ENCODE measurements at places on chromosomes 4 and X.

DNA sequence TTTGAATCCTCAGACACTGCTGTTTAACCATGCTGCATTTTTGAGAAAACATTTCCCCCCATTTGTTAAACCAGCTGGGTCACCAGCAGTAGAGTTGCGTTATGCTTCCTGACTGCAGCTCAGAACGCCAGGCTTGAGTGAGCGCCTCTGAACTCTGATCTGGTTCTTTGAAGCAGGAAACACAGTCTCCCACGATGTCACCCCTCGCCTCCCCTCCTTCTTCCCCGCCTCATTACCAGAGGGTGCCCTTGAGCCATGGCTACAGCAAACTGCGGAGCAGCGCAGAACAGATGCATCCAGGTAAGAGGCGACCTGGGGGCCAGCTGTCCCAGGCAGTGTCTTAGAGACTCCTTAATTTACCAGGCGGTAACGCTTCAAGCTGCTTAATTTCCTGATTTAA lies 78.4 kb downstream of the REPS2 start:
- no peak for DNase-seq

DNA sequence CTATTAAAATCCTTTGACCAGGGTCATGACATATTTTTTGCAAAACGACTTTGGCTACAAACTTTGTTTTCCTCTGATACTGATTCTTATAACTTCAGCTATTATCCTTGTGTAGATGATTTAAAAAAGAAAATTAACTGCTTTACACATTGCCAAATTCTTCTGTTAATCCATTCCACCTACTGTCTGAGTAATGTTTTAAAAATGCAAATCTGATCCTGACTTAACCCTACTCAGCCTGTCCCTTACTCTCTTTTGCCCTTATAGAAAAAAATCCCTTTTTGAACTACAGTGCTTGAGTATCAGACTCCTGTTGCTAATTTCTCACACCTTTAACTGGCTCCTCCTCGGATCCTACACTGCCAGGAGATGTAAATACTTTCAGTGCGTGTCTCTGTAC lies 723.1 kb downstream of the ADGRL3 start:
- no peak for DNase-seq

GRCh38 chrX:109818976-109819375 lies 85.9 kb upstream of the ACSL4 start:
- no peak for DNase-seq

DNA sequence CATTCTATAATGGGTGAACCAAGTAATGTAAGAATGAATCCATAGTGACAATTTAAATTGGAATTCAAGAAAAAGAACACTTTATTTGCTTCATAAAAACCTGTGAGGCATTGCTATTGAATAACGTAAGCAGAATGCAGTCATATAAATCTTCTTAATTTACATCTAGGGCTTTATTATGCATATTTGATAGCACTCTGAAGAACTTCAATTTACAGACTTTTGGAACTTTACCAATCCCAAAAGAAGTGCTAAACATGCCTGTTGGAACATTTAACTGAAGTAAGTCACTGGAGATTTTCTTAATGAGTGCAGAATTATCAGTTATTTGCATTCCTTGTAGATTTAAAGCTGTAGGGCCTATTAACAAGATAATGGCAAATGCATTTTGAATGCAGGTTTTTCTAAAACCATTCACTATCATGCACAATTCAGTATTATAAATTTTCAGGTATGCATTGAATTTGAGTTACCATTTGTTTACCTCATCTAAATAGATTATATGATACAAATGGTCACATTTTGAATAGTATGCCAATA lies 1181.2 kb downstream of the ARAP2 start:
- DNase-seq = no peak

DNA sequence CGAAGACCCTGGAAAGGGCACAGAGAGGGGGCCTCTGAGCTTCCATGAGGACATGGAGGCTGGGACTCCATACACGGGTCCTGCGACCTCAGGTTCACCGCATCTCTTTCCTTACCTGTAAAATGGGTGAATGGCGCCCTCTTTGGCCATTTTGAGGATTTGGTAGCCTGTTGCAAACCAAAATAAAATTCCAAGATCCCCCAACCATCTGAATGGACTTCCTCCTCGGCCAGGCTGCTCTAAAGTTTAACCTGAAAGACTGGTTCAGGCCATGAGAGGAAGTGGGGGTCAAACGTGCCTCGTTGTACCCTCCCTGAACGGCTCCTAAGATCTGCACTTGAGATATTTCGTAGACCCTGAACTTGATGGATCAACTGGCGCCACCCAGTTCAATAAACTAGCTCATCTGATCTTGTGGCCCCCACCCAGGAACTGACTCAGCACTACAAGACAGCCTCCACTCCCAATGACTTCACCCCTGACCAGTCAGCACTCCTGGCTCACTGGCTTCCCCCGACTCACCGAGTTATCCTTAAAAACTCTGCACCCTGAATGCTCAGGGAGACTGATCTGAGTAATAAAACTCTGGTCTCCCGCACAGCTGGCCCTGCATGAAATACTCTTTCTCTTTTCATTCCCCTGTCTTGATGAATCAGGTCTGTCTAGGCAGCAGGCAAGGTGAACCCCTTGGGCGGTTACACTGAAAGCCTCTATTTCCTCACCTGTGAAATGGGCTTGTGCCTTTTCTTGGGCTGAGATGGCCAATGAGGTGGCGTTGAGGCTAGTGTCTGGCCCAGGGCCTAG lies 32.9 kb upstream of the GPR78 start:
- DNase-seq = no peak

DNA sequence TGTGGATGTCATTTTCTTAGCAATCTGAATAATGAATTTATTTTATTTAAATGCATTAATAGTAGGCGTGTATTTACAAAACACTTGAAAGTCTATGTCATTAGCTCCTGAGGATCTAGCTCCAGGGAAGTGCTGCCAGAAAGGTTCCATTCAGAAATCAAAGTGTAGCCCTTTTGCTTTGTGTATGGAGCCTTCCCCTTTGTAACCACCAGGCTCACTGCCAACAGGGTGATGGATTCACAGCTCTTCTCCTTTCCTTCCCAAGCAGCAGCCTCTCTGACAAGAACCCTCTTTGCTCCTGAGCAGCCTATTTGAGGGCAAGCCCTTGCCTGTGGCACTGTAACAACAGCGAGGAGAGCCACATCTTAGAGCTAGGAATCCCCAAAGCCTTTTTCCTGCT lies 286.0 kb upstream of the RASGEF1B start:
- no peak for DNase-seq

DNA sequence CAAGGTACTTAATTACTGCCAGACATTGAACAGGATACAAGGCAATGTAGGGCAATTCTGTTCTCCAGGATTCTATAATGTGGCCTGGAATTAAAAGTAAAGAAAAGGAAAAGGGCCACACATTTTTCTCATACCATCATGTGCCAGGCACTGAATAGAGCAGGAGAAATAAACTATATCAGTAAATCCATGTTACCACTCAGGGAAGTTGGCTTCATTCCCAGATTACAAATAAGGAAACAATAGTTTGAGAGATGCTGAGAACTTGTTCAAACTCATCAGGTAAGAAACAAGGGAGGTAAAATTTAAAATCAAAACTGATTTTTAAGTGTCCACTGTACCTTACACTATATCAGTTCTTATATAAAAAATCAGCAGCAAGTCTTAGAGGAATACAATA lies 645.0 kb upstream of the ATOH1 start:
- no peak for DNase-seq

DNA sequence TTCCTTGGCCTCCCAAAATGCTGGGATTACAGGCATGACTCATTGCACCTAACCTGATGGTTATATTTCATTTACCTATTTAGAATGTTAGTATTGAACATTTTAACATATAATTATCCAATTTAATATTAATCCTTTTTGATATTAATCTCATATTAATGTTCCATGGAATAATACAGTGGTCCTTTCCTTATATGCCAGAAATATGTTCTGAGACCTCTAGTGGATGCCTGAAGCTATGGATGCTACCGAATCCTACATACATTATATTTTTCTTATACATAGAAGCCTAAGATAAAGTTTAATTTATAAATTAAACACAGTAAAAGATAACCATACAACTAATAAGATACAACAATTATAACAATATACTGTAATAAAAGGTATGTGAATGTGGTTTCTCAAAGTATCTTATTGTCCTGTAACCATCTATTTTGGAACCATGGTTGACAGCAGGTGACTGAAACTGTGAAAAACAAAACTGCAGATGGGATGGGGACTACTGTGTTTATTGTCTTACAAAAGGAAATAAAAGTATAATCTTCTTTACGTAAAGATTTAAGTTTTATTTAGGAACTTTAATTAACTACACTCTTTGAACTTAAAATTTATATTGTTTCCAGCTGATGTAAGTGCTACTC lies 431.4 kb downstream of the GRID2 start:
- DNase-seq = no peak

DNA sequence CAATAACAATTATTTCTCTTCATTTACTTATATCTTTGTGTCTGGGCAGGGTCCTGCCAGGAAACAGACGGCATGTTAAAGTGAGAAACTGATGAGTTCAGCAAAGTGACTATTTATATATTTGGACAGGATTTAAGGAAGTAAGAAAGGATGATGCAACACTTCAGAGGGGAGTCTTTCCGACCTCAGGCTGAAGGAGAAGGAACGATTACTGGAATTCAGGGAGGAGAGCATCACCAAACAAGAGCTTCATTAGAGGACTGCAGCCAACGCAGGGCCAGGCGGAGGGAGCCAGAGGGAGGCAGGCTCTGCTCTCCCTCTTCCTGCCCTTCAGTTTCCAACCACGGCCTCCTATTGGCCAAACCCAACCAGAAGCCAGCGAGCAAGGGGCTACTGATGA lies 1.5 kb upstream of the TLR7 start:
- DNase-seq = no peak

DNA sequence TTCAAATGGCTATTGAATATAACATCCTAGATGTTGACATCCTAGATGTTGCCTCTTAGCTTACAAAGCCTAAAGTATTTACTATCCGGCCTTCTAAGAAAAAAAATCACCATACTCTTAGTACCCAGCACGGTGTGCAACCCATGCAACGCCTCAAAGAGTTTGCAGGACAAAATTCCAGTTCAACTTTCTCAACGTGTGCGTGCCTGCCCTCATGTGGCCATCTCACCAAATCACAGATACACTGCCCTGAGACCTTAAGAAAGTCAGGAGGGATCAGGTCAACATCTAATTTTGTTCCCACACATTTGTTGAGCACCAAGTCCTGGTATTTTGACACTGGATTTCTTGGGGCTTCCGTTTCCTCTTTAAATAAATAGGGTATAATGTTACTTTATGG lies 68.3 kb downstream of the CRMP1 start:
- DNase-seq = no peak

- no peak for DNase-seq
Measured at GRCh38 chr4:64799751-64800150, 390.5 kb upstream of the TECRL start.

- no peak for DNase-seq
Measured at GRCh38 chr4:54712206-54712605, 54.4 kb downstream of the KIT start.

DNA sequence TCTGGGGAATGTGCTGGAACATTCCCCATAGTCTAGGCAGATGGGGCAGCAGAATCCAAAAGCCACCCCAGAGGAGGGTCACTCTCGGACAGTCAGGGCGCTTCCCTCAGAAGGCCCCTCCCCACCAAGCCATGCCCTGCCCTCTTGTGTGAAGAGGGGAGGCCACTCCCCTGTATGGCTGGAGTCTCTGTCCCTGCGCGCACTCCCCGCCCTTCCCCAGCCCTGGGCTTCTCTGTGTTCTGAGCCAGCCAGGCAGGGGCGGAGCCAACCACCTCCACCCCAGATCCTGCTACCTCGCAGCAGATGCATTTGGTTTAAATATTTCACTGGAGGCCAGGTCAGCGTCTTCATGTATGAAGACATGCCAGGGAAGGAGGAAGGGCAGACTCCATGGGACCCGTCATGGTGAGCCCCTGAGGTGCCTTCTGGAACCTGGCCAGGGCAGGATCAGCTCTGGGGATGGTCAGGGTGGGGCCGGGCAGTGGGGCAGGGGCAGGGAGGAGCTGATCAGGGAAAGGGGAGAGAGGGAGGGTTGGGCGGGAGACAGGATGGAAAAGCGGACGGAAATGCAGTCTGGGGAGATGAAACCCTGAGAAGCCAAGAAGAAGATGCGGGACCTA lies 107.3 kb downstream of the ADRA2C start:
- no peak for DNase-seq

DNA sequence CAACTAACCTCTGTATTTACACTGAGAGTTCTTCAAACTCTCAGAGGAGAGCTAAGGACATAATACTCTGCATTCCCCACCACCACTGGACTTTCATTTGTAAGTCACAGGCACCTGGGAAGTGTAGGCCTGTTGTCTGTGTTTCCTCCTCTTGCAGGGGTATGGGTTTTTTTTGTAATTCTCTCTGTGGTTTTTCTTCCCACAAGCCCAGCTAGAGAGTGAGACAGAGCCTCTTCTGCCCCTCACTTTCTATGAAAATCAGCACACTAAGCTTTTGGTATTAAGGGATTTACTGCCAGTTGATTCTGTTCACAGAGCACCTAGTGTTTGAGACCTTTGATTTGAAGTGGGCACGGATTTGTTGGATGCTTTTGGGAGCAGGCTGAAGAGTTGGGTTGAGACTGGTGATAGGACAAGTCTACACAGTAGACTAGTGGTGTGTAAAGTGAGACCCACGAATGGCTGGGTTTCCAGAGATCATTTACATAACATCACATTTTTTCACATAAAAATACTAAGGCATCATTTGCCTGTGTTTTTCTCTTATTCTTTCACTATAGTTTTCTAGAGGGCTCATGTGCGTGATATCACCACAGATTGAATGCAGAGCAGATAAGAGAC lies 28.9 kb upstream of the WDR17 start:
- DNase-seq = no peak

Data from stimulated activated CD8-positive, alpha-beta memory T cell treated with anti-CD3 and anti-CD28 coated beads, Interleukin-4, amount 100 ng/mL, for 1 hour (primary cell).